ENCODE measurements at places on chromosomes 5 and 9.
A peak's percentile ranks its signal among the peaks of the same experiment; 100 is the strongest.

- DNase-seq: no peak
Observed at GRCh38 chr9:96129747-96130146, 172.2 kb downstream of the HSD17B3 start.

DNA sequence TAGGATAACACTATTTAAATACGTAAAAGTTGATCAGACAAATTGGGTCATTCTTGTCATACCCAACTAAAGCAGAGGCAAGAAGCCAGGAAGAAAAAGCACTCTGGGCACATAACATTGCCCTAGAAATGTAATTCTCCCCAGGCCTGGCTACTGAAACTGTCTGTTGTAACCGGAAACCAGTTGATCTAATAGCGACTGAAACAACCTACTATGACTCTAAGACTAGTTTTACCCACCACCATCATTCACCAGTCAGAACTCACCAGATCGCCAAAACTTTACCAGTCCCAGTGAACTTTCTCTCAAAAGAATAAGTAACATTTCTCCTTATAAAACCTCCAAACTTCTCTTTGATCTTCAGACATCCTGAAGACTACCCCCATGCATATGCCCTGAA is 99.3 kb upstream of the WWC1 start:
- no peak for DNase-seq

DNA sequence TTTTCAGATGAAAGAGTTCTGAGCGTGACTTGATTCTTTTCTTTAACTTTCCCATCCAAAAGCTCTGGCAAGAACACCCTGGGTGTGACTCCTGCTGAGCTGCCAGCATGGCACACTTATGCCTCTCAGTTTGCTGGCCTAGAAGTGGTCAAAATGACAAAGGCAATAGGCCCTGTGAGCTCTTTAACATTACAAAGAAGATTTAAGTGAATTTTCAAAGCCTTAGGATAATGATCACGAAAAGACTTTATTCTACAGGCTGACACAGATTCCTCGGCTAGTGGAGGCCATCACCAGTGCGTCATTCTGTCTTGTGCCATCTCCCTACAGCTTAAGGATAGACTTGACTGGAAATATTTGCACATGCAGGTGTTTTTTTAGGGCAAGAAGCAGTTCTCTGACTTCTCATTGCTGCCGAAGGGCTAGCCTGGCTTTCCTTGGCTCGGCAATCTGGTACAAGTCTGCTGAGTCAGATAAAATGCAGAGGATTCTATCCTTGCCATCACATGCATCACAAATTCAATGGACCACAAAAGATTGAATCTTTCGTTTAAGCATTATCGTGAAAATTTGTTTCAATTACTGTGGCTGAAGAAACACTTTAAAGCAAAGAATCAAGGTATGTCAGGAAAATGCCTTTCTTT is 311.5 kb downstream of the COX7C start:
- no peak for DNase-seq

DNA sequence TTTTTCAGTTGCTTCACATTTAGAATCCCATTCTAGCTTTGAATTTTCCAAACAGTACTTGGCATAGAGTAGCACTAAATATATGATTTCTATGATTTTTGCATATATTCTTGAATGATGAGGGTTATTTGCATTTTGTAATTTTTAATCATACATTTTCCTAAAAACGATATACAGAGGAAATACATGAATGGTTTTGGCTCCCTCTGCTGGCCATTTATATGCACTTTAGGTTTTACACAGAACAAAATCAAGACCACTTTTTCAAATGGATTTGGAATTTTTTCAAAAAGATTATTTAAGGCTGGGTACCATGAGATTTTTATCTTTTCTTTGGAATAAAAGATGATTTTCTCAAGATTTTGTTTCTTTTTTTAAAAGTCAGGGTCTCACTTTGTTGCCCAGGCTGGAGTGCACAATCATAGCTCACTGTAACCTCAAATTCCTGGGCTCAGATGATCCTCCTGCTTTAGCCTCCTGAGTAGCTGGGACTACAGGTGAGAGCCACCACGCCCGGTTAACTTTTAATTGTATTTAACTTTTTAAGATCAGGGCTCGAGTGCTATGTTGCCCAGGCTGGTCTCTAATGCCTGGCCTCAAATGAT is 16.7 kb upstream of the COMMD10 start:
- peak; percentile 8 for DNase-seq

DNA sequence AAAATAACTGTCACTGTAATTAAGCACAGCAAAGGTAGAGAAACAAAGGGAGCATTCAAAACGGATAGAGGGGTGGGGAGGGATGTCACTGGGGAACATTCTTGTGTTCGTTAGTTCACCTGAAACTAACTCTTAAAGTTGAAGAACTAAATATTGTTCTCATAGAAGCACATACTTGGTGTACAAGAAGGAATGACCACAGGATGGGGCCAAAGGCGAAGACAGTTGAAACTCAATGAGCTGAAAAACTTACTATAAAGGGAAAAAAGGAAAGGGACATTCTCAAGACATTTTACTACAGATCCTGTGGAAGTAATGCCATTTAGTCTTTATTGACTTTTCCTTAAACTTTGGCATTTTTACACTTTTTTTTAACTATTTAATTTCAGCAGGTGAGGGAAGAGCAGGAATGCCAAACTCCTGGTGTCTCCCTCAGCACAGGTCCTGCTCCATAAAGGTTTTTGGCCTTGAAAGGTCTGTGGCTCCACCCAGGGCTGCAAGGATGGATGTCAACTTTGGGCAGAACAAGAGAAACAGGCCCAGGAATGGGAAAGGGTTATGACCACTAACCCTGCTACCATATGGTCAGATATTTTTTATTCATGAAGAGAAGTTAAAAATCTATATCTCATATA is 197.6 kb upstream of the RASA1 start:
- no peak for DNase-seq

DNA sequence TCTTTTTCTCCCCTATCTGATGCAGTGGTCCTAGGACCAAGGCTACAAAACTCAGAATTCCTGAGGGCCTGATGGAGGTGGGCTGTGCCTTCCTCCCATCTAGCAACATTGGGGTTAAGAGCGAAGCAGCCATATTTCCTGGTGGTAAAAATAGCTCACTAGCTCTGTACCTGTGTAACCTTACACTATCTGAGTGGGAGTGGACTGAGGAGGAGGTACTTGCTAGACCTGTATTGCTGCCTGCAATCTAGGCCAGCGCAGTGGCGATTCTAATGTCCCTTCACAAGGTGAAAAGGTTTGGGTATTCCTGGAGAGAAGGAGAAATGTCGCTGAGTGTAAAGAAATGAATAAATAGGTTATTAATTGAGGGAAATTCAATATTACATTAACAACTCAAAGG is 80.2 kb upstream of the LIFR start:
- DNase-seq: no peak

DNA sequence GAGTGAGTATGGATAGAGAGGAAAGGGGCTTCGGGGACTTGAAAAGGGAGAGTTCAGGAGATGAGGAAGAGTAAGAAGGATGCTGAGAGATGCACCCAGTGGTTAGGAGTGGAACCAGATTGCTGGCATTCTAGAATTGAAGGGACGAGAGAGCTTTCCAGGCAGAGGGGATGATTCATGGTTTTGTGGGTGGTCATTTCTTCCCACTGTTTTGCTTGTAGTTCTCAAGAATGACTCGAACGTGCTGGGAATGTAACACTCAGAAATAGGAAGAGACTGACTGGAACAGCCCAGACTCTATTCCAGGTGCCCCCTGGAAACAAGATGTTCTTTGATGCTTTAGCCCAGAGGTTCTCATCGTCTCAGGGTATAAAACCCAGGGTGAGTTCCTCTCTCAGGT is 294.2 kb downstream of the ICE1 start:
- no peak for DNase-seq
